ENCODE measurements at places on chromosomes 5 and 9.

DNA sequence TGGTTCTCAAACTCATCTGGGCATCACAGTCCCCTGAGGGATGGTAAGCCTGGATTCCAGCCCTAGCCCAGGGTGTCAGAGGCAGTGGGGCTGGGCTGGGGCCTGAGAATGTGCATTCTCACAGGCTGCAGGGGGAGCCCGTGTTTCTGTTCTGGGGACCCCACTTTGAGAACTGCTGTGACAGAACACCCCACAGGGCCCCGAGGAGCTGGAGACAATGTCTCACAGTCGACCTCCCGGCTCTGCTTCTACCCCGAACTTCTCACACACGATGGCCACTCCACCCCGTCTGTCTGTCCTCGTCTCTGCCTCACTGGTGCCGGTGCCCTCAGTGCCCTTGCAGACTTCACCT lies 130.0 kb downstream of the CACNA1B start:
- DNase-seq: no peak

- DNase-seq: no peak
Measured at GRCh38 chr5:17365811-17366138, 132.3 kb upstream of the TAF11L2 start.

DNA sequence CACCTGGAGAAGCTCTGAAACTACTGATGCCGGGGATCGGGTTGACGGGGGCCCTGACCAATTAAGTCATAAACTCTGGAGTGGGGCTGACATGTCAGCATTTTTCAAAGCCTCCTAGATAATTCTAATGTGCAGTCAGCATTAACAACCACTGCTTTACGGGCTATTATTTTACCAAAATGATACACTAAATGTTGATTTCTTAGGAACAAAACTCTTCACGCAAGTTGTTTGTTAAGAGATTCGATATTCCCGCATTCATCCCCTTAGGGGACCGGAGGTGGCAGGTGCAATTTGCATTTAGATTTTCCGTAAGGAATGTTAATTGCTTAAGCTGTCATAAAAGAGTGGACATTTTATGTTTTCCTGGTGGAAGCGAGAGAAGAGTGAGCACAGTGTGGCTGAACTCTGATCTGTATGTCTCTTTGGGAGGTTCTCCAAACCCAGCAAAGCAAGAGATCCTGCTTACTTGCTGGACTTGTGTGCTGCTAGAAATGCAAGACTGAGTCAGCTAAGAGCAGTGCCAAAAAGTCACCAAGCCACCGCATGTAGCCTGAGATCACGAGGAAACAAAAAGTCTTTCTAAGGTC lies 77.6 kb downstream of the UGCG start:
- no peak for DNase-seq

GRCh38 chr5:139901251-139901575 lies 105.6 kb downstream of the PSD2 start:
- no peak for DNase-seq

GRCh38 chr5:123538670-123539459 lies 26.9 kb downstream of the CSNK1G3 start:
- DNase-seq: no peak

Data from stimulated activated CD8-positive, alpha-beta memory T cell treated with anti-CD3 and anti-CD28 coated beads, Interleukin-7, amount 100 ng/mL, for 1 hour (primary cell).